ENCODE measurements at places on chromosomes 3 and 15. TPM values are rescaled to one million over a fixed set of nuclear protein-coding genes. Genes with fewer than 3 reads are reported as not detected.

The SCAANT1 gene
- not detected for total RNA-seq

DNA sequence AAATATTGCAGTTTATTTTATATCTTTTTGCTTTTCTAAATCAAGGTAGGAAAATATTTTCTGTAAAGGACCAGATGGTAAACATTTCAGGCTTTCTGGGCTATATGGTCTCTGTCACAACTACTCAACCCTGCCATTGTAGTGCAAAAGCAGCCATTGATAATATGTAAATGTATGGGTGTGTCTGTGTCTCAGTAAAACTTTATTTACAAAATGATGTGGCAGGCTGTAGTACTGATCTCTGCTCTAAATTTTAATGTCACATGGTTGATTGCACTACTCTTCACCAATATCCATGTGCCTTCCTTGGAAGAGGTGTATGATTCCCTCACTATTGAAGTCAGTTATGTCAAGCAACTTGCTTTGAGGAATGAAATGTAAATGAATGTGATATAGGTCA is 175.0 kb downstream of the GOLIM4 start:
- no peak for DNase-seq

DNA sequence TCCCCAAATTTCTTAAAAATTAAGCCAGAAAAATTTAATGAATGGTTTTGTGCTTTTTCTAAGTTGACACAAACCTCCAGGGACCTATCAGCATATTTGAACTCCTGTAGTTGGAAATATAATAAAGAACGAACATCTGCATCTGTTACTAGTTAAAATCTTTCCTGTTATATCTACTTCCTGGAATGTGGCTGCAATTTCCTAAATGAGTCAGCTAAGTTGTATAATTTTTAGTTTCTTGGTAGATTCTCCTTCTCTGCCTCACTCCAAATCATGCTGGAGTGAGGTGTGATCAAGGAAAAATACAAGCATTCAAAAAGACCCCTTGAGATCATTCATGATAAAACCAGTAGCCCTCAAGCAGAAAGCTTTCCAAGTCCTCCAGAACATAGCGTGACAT is 106.2 kb upstream of the MCTP2 start:
- no peak for DNase-seq

GRCh38 chr3:115990669-115991068 is 367.4 kb downstream of the GAP43 start:
- no peak for DNase-seq

DNA sequence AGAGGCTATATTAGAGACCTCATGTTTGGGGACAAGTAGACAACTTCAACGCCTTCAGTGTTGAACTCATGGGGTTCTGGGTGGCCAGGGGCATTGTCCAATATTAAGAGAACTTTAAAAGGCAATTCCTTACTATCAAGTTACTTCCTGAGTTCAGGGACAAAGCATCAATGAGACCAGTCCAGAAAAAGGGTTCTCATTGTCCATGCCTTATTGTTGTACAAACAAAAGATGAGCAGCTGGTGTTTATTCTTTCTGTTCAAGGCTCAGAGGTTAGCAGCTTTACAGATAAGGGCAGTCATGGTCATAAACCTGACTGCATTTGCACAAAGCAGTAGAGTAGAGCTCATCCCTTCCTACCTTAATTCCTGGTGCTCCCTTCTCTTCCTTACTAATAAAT is 18.5 kb upstream of the PDHB start:
- DNase-seq = no peak

GRCh38 chr3:159922861-159923312 is 65.7 kb upstream of the IL12A start:
- no peak for DNase-seq

DNA sequence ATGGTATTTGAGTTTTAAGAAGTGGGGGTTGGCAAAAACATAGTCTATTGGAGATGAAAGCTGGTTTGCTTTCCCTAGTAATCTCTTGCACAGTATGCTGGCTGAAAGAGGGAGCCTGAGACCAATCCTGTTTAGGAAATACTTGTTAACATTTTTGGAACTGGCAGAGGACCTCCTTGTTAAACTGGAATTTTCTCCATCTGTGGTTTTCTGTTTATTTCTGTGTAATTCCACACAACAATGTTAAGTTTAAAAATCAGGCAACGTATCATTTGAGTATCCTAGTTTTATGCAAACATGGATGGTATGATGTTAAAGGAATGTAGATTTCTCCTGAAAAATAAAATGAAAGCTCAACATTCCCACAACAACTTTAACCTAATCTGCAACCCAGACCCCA is 536.0 kb upstream of the TBL1XR1 start:
- DNase-seq = no peak

The TNNC1 gene
- total RNA-seq = 3,730 TPM

DNA sequence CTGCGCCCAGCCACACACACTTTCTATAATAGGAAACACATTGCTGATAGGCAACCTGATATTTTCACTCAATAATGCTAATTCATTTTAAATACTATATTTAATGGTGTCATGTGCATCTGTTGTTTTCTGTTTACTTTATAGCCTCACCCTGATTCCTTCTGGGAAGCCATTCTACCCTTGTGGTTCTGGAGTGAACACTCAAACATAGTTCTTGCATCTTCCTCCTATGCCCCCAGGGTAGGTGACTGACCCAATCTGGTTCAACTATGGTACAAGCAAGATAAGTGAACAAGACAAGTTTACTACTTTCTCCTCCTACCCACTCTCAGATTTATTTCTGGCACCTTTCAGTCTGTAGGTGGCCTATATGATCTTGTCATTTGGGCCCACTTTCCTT is 4.3 kb upstream of the SCG3 start:
- no peak for DNase-seq

The GPR27 gene
- not detected for total RNA-seq

DNA sequence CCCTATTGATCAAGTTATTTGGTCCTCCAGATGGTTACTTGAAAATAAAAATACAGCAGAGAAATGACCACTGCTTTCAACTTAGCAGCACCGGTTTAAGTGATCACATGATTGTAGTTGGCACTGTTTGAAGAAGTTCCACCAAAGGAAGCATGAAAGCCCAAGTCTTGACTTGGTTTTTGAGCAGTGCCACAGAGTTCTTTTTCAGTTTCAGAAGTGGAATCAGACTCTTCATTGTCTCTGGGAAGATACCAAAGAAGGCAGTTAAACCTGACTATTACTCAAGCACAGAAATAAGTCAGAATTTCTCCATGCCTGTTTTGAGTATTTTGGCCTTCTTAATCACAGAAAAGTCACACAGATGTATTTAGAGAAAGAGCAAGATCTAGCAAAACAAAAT is 66.7 kb downstream of the BBX start:
- no peak for DNase-seq

The DLEC1 gene
- not detected for total RNA-seq

GRCh38 chr3:76410762-76411281 is 625.5 kb upstream of the ZNF717 start:
- no peak for DNase-seq

GRCh38 chr15:58490888-58491473 is 59.2 kb downstream of the LIPC start:
- no peak for DNase-seq

The CKMT1A gene
- total RNA-seq = not detected

- DNase-seq = no peak
Observed at GRCh38 chr3:139737682-139738361, 60.0 kb upstream of the NMNAT3 start.

DNA sequence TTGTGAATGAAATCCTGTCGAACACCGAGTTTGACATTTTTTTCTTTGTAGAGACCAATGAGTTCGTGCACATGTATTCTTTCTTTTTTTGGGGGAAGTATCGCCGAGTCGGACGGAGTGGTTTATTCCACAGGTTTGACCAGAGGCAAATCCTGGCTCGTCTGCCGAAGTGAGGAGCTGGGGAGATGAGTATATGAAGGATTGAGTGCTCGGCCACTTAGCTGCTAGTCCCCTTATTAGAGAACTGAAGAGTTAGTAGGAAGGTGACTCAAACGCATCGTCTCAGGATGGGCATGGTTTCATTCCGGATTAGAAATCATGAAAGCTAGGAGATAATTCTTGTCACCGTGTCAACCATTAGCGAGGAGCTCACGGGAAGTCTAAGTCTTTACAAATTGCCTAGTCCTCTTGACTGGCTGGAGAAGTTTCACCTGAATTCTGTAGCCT is 154.7 kb upstream of the GOLIM4 start:
- no peak for DNase-seq

GRCh38 chr15:62658498-62658897 is 384.0 kb upstream of the TPM1 start:
- no peak for DNase-seq

GRCh38 chr15:65631503-65631902 is 9.8 kb downstream of the SLC24A1 start:
- no peak for DNase-seq

GRCh38 chr3:69328103-69328962 is 57.6 kb downstream of the FRMD4B start:
- DNase-seq = no peak

The QTRT2 gene
- 8.0 TPM for total RNA-seq

The NAALADL2 gene
- total RNA-seq = 14.8 TPM

The TPM1 gene
- total RNA-seq = 4,103 TPM

DNA sequence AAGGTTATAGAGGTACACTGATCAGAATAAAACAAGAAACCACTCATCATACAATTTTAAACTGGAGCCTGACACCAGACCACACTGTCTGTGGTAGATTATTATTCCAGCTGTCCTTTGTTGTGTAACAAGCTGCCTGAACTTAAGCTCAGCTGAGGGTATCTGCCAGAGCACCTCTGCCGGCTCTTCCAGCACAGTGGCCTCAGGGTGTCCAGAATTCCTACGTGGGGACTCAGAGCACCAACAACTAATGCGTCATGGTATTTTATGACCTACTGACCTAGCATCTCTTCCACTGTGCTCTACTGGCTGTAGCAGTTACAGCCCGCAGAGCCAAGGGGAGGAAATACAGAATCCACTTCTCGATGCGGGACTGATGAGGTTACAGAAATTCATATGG is 15.6 kb upstream of the RAF1 start:
- DNase-seq = peak; percentile 96

DNA sequence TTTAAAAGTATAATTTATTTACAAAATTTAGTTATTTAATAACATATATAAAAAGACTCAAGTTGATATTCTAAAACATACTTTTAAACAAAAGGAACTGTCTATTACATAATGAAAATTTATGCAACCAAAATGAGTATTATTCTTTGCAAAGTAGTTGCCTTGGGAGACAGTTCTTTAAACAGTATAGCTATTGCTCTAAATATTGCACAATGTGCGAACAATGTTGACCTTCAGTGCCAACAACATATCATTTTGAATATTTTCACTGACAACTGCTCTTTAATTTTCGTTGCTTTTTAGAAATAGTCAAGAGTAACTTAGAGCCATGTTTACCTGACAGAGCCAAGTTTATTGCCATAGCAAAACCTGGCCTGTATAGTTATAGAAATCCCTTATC is 124.9 kb downstream of the ZBTB20 start:
- no peak for DNase-seq

The PPP1R2 gene
- 39.9 TPM for total RNA-seq

- peak; percentile 39 for DNase-seq
Observed at GRCh38 chr3:177813322-177813721, 616.0 kb upstream of the TBL1XR1 start.

- DNase-seq = no peak
Observed at GRCh38 chr3:77354958-77355357, 315.1 kb downstream of the ROBO2 start.

DNA sequence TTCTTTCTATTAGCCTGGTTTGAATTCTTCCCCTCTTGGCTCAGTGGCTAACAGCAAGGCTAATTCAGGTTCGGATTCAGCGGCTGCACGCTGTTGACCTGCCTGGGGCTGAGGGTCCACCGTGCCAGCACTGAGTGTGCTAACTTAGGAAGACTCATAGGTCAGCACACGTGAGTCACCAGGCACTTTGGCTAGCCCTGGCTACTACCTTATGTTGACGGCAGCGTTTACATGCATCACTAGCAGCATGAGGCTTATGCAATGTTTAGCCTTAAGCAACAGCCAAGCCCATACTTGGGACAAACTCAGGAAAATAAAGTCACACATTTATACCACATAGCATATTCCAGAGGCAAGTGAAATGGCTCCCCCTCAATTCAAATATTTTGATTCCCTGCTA is 137.7 kb downstream of the RAB11A start:
- DNase-seq = no peak

DNA sequence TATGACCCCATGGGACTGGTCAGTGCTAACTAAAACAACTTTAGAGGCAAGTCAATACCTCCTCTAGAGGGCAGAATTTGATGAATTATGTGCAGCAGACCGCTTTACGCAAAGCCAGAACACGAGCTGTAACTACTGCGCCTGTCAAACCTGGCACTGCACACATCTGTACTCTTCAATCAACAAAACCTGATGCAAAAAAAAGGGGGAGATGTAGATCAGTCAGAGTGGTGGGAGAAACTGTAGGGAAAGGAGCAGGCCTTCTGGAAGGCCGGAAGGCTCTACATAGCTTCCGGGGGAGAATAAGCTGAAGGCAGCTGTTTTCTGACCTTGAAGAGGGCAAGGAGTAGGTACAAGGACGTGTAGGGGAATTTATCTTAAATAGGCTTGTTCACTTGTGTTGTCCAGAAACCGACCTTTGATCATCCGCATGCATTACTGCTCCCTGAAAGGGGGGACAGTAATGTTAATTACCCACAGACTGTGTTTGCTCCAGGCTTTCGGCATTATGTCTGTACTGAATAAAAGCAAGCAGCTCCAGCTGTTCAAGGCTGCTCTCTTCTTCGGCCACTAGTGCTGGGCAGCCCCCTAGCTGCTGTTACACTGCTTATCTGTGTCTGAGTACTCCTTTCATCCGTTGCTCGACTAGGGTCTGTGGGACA is 41.0 kb downstream of the GPR160 start:
- DNase-seq = no peak

- DNase-seq = no peak
Observed at GRCh38 chr3:57694146-57694545, 1.3 kb upstream of the DENND6A start.

DNA sequence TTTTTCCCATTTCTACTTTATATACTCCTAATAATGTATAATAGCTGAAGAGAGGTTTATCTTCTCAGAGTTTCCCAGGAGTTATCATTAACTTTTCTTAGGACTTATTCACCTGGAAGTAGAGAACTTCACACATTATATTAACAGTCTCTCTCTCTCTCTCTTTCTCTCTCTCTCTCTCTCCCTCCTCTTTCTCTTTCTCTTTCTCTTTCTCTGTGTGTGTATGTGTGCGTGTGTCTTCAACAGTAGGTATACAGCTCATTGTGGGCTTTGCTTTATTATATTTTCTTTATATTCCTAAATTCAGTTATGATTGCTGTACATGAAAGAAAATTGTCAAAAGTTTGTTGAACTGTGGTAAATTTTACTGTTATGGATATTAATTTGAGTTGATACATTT is 353.8 kb downstream of the ROBO1 start:
- no peak for DNase-seq

The LDHAL6B gene
- not detected for total RNA-seq

DNA sequence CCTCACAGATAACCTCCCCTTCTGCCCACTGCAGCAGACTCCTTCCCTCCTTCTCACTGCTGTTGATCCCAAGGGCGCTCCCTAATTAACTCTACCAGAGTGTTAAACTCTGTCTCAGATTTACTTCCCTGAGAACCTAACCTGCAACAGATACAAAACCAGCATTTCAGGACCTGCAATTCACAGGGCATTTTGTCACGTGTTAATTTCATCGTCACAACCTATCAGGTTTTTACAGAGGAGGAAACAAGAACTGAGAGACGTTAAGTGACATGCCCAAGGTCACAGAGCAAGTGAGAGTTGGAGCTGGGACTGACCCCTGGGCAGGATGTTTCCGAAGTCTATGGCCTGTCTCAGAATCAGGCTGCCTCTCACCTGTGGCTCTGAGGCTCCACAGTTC is 223.9 kb downstream of the UACA start:
- no peak for DNase-seq

Measured in myocyte (in vitro differentiated cells).